ENCODE measurements at places on chromosomes 3 and 15.
A peak's percentile ranks its signal among the peaks of the same experiment; 100 is the strongest.

DNA sequence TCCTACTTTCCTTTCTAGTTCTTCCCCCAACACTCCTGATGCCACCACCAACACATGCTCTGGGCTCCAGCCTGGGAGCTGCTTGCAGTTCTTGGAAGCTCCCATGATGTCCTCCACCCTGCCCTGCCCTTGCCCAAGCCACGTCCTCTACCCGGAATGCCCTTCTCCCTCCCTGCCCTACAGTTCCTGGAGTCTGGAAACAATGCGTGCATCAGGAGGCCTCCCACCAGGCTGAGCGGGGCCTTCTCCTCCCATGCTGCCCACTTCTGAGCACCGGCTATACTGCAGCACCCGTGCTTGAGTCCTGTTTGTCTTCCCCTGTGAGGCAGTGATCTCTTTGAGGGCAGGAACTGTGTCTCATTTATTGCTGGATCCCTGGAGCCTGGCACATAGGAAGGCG, 44.6 kb downstream of the DGKG start:
- DNase-seq, result no peak

DNA sequence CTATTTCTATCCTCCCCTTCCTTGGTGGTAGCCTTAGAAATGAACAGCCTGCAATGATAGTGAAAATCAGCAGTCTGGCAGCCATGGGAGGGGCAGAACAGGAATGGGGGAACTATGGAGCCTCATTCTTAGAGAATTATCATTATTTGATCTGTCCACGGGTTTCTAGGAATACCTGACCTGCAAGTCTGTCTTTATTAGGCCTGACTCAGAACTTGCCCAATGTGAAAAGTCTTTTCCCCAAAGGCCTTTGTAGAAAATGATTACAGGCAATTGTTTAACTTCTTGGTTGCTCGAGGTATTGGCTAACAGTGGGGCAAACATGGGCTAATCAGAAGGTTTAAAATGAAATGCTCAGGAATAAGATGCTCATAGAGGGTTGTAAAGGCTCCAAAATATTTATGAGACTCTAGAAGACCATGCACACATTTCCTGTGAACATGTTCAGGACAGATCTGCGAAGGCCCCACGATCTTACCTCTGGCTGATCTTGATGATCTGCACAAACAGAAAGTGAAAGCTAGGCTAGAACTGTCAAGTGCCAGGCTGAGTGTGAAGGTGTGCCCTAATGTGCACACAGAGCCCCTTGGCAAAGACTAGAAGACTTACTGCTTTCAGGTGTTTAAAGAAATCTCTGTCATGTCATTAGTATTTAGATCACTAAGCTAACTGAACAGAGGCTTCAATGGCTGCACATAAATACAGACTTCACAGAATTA, 39.6 kb upstream of the LAMP3 start:
- no peak for DNase-seq

GRCh38 chr3:169457807-169458697, 205.5 kb downstream of the MECOM start:
- no peak for DNase-seq

DNA sequence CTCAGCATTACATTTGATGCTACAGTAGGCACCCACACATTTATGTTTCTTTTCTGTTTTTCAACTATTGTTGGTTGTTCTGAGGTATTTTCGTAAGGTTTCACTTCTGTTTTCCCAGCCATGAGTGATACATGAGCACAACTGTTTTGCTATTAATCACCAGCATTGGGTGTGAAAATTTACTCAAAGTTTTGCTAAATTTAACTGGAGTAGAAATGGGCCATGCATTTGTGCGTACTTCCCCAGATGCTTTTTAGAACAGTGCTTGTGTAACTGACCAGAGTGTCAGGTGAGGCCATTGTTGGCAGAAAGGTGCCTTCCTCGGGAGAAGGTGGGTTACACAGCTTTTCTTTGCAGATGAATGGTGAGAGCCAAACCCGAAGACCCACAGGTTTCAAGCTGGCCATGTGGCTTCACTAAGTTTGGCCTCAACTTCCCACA, 70.4 kb downstream of the ST6GAL1 start:
- peak; percentile 48 for DNase-seq

- DNase-seq, result no peak
Measured at GRCh38 chr3:21942328-21942727, 191.3 kb upstream of the ZNF385D start.
